ENCODE measurements at places on chromosomes 13 and 19.

DNA sequence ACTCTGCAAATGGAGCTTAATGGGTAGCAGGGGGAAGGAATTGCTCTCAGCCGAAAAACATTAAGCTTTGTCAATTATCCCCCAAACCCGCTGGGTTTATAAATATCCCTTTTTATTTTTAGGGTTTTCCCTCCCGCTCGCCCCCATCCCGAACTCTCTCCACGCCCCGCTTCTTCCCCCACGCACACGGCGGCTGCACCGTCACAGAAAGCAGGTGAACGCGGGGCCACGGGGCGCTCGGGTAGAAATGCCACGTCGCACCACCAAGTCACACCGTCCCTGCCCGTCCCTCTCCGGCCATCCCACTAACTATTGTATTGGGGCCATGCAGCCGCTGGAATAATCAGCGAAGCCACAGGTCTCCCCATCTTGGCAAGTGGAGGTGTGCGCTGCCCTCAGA, 3.5 kb downstream of the PTPRS start:
- DNase-seq: no peak

DNA sequence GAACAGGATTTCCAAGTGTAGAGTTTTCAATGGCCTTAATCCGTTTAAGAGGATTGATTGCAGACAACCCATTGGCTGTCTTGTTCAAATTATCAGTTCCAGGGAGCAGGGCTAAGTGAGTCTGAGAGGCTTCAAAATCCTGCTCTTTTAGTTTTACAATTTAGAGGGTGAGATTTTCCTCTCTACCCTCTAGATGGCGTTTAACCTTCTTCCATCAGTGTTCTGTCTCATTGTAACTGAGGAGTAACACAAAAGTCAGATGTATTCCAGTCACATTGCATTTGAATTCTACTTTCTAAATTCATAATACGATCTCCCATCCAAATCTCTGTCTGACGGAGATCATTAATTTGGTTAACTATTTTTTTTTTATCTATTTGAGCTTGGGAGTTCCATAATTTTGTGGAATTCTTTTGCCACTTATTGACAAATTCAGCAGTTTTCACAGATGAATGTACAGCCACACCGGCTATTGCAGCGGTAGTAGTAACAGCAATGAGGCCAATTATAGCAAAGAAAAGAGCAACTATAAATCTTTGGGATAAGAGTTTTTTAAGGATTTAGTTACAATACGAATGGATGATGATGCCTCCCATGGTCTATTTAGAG, 7.8 kb upstream of the C19orf84 start:
- peak; percentile 36 for DNase-seq

- DNase-seq: peak; percentile 49
Observed at GRCh38 chr19:44278181-44278690, 18.6 kb downstream of the ZNF233 start.

GRCh38 chr13:36945078-36945477, 25.0 kb upstream of the SMAD9 start:
- no peak for DNase-seq

GRCh38 chr19:29022599-29022998, 190.4 kb downstream of the UQCRFS1 start:
- DNase-seq: no peak

GRCh38 chr19:55464662-55465054, at the start of gene C19orf85:
Gene C19orf85, minus strand, starts transcription at chr19:55464751. Its CDS starts 197 bp downstream, at chr19:55464554.
- DNase-seq: no peak

DNA sequence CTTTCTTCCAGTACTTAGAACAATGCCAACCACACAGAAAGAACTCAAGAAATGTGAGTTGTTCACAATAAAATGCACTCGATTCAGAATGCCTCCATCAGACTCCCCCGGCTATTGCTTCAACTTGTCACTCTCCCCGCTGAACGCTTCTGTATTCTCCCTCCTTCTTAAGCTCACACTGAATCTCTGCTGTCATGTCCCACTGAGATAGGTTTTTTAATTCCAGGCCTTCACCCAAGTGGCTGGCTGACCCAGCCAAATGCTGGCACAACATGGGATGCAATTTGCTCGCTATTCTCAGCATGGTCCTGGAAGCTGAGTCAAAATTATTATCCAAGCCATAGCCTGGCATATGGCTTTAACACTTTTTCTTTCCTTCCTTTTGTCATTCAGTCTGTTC, 76.8 kb upstream of the SERP2 start:
- DNase-seq: no peak

GRCh38 chr13:33193428-33193974, 92.1 kb downstream of the STARD13 start:
- no peak for DNase-seq

- DNase-seq: no peak
Observed at GRCh38 chr13:32830336-32831031, 185.7 kb upstream of the KL start.

- no peak for DNase-seq
Observed at GRCh38 chr19:34316741-34317301, 48.2 kb upstream of the GPI start.

GRCh38 chr19:48512504-48513288, 1.1 kb upstream of the LMTK3 start:
- no peak for DNase-seq

DNA sequence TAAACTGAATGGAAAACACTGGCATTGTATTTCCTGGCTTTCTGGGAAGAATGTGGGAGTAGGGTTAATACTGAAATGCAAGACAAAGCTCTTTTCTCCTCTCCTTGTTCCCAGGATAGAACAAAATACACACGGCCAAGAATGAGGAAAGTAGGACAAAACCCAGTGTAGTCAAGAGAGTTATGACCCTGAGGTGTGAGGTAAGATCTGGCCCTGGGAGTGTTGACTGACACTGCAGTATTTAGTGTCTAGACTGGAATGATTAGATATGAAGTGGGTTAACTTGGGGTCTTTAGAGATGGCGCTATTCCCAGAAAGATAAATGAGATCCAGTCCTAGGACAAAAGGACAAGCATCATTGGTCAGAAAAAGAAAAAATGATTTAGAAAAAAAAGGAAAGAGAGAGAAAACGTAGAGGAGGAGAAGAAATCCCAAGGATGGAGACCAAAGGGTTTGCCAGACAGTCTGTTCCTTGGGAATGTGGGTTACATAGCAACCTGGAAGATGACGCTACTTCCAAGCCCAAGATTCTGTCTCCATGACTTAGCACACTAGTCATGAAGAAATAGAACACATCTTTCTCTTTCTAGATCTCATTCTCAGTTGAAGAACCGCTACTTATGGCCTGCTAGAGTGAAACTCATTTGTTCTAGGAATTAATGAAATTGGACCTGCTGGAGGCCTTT, 543.6 kb upstream of the GPC6 start:
- no peak for DNase-seq

DNA sequence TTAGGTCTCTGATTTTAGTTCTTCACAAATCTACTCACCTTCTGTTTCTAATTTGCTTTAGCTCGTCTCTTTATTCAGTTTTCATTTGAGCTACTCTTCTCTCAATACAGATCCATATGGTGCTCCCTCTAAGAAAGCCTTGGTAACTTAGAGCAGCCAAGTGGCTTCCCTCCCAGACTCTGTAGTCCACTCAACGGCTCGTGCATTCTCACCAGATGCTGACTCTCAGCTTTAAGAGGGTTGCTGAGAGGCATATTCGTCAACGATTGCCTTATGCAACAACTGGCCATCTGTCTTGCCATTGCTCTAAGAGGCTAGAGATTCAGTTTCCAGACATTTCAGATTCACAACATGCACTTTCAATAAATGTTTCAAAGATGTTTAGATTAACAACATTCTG, 785.8 kb upstream of the SLC10A2 start:
- DNase-seq: no peak

- DNase-seq: no peak
Observed at GRCh38 chr13:48192411-48192935, 40.5 kb upstream of the ITM2B start.

GRCh38 chr13:62931853-62932252, 1516.2 kb upstream of the PCDH20 start:
- peak; percentile 16 for DNase-seq

DNA sequence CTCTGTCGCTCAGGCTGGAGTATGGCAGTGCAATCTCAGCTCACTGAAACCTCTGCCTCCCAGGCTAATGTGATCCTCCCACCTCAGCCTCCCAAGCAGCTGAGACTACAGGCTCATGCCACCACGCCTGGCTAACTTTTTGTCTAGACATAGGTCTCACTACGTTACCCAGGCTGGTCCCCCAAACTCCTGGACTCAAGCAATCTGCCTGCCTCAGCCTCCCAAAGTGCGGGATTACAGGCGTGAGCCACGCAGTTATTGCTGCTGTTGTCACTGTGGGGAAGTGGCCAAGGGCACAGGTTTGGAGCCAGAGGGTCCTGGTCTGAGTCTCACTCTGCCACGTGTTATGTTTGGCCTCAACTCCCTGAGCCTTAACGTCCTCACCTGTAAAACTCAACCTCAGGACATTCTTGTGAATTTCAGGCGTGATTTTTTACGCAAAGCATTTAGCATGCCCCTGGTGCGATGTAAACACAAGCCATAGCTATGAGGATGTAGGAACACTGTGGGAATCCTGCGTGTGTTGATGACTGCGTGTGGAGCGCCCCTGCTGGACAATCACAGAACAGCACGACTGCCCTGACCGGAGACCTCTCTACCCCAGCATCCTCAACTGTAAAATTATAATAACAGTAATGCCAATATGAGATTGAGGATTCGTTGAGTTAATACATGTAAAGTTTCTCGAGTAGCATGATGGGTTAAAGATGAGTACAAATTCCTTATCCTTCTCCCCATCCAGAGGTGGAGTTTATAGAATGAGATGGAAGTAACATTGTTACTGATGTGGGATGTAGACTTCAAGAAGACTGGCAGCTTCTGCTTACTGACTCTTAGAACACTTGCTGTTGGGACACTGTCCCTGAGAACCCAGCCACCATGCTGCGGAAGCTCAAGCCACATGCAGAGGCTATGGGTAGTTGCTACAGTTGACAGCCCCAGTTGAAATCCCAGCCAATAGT, 41.8 kb upstream of the PNMA8B start:
- DNase-seq: peak; percentile 36

GRCh38 chr13:95118541-95119324, 182.5 kb downstream of the ABCC4 start:
- no peak for DNase-seq

DNA sequence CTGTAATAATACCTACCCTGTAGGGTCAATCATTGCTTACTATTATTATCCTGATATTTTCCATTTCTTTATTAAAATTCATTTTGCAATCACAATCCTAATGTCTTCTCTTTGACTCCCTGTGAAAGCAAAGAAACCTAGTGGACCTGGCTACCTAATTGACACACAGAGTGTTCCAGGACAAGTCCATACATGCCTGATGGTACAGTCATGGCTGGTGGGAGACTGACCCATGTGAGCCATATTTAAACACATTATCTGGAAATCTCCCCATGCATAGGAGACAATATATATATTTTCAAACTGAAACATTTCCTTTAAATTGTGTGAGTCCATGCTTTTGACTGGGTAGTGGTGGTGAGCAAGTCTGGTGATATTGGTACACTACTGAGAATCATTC, 230.6 kb upstream of the DACH1 start:
- no peak for DNase-seq
